ENCODE measurements at places on chromosomes 5 and 9.

GRCh38 chr5:134837530-134838181 lies 8.1 kb upstream of the C5orf24 start:
- DNase-seq, result no peak

DNA sequence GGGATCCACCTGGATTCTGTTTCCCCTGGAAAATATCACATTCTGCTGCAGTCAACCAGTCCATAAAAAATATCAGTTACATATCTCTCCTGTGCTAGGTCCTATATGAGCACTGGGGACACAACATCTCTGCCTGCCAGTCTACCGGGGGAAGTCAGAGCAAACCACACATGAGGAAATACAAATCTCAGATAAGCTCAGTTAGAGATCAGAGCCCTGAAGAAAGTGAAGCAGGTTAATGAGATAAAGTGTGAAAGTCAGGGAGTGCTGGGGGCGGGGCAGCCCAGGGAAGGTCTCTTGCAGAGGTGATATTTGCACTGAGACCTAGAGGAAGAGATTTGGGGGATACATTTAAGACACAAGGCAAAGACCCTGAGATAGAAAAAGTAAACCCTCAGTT lies 67.8 kb upstream of the SLC1A1 start:
- DNase-seq, result no peak

- no peak for DNase-seq
Observed at GRCh38 chr9:84593352-84593751, 76.2 kb upstream of the NTRK2 start.

DNA sequence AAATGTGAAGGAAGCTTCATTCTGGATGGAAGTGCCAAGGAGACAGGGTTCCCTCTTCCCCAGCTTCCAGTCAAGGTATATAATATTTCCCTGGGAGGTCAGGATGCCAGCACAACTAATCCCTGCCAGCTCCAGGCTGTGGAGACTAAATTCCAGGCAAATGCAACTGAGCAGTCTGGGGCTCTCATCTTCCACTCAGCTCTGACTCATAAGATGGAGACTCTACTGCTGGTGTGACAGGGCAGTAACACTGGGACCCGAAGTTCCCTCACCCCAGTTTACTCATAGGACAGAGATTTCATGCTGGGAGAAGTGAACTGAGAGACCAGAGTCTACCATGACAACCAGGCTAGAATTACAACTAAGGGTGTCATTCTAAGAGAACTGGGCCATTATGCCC lies 235.4 kb downstream of the FSTL4 start:
- DNase-seq, result no peak

- DNase-seq, result no peak
Observed at GRCh38 chr5:159184858-159185381, 24.4 kb downstream of the RNF145 start.

DNA sequence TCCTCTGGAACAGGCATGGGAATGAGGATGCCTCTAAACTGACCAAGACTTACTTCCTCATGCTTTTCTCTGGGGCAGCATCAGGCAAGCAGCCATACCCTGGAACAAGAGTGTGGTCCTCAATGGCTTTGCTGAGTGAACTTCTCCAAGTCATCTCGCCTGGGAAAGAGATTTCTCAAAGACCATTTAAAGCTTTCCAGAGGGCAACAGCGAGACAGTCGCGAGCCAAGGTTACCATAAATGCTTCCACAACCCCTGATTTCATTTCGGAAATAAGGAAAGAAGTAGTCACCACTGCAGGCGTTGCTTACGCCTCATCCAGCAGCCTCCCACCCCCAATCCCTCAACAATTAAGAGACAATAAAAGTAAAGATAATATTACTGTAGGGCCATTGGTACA lies 1.1 kb upstream of the SNCAIP start:
- no peak for DNase-seq

DNA sequence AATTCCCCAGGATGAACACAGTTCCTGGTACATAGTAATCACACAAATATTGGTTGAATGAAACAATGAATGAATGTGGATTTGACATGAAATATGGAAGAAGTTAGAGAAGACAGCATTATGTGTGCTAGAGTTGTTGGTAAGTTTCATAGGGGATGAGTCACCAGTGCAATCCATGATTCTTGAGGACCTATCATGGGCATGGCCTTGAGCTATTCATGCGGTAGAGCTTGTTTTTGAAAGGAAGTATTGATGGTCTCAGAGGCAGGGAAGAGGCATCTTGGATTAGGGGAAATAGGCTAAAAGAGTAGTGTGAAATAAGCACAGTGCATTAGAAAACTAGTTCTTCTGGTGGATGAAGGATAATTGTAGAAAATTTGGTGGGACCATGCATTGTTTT lies 22.1 kb downstream of the SPATA31D1 start:
- DNase-seq, result no peak

DNA sequence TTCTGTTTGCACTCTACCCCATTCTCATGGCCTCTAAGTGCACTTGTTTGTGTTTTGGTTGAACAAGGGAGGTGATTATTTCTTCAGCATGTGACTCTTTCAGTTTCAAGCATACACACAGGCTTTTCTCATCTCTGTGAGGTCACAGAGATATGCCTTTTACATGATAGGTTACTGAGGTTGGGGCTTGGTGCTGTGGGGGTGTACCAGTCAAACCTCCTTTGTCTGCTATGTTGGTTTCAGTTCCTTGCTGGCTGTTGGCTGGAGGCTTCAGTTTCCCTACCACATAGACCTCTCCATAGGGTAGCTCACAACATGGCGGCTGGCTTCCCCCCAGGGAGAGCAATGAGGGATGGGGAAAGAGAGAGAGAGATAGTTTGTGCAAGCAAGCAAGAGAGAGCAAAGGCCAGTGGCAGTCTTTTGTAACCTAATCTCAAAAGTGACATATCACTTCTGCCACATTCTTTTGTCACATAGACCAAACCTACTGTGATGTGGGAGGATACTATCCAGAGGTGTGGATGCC lies 96.7 kb upstream of the SEMA6A start:
- DNase-seq, result no peak

DNA sequence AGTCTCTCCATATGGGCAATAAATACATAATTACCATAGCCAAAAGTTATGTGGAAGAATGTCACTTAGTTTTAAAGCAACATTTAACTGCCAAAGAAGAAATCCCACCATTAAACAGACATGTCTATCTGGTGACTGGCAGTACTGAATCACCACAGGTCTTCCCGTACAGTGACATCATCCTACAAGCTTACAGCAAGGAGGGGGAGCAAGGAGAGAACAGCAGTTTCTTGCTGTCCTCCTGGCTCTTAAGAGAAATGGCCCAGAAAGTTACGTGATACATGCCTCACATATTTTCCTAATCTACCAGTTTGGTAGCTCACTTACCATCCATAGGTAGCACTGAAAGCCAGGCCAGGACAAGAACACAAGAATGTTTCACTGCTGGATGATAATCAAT lies 671.0 kb downstream of the DMRTA1 start:
- DNase-seq, result no peak

DNA sequence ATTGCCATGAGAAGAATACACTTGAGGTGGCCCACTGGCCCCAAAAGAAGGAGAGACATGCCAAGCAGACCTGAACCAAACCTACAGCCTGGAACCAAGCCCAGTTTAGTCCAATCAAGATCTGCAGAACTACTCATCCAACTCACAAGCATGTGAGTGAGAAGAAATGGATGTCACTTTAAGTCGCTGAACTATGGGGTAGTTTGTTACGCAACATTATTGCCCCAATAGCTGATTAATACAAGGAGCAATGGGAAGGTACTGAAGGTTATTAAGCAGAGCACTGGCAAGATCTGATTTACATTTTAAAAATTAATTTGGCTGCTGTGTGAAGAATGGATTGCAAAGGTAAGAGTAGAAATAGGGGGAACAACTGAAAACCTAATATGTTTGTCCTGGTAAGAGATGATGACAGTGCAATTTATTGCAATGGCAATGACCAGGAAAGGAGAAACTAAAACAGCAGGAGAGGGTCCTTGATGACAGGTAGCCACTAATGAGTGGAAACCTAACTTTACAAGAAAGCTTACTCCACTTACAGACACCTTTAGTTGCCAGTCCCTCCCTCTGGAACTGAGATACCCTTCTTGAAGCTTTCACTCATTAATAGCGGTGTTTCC lies 132.9 kb upstream of the GRIA1 start:
- DNase-seq, result no peak

DNA sequence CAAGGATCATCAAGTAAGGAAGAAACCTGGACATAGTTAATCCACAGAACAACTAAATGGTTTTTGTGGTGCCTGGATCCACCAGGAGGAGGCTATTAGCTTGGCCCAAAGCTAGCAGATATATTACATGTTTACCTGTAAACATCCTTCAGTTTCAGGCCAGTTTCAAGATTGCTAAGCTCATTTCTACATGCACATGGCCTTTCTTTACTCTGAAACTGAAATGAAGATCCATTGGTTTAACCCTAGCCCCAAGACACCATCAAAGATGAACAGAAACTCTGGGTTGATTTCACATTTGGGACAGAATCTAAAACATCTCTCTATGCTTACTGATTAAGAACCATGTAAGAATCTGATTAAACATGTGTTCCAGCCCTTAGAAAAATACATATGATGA lies 611.8 kb downstream of the TLE1 start:
- DNase-seq, result no peak

- no peak for DNase-seq
Observed at GRCh38 chr5:169243651-169244422, 57.1 kb downstream of the SLIT3 start.

GRCh38 chr9:72627147-72627546 lies 105.7 kb downstream of the TMC1 start:
- no peak for DNase-seq

DNA sequence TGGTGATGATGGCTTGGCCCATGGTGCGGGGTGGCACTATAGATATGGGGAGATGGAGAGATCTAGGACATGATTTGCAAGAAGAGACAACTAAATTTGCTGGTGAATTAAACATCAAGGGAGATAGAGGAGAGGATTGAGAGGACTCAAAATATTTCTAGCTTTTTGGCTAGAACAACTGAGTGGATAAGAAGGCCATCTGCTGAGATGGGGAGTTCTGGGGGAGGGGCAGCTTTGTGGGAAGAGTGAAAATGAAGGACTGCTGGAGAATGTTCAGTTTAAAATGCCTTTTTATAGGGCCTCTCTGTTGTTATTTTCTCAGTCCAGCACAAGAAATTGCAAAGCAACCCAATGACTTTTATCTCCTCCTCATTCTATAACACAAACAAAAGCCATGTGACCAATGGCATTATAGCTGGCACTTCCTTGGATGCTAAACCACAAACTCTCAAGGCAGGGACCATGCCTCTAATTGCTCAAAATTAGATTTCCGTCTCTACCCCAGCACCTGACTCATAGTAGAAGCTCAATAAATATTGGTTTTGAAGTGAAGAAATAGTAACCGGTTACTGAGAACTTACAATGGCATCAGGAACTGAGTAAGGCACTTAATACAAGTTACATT lies 29.8 kb downstream of the JAKMIP2 start:
- DNase-seq, result no peak

All from NCI-H774 (cell line).